ENCODE measurements at places on chromosomes 2 and 18. TPM values are rescaled to one million over a fixed set of nuclear protein-coding genes. Genes with fewer than 3 reads are reported as not detected.

DNA sequence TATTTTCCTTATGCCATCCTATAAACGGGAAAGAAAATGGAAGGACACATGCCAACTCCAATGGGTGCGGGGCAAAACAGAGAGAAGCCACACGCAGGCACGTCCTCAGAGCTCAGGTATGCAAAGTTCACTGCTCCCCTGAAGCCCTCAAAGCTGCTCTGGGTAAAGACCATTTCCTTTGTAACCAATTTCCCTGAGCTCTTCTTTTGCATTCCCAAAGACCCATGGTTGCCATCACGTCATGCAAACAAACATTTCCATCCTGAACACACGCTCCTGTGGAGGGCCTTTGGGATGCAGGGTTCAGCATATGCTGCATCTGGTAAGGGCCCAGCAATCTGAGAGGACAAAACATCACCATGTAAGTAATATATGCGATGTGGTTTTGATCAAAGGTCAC lies 69.4 kb downstream of the EMILIN2 start:
- DNase-seq = no peak

DNA sequence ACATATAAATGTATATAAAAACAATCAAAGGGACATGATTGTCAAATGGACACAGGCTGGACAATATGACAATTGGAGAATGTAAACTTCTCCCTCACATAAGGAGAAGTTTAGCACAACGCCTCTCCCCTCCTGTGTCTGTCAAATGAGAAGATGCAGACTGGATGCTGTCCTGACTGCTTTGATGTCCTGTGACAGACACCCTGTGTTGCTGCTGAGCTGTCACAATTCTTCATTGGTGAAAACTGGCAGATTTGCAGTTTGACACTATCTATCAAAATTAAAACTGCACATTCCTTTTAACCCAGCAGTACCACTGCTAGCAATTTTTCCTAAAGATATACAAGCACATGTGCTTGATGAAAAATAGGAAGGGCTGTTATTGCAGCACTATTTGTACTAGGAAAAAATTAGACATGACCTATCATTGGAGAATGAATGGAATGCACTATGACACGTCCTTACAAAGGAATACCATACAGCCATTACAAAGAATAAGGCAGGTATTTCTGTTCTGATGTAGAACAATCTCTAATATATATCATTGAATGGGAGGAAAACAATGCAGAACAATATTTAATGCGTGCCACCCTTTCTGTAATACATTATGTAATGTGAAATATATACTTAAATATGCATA lies 12.4 kb downstream of the DPYSL5 start:
- no peak for DNase-seq

DNA sequence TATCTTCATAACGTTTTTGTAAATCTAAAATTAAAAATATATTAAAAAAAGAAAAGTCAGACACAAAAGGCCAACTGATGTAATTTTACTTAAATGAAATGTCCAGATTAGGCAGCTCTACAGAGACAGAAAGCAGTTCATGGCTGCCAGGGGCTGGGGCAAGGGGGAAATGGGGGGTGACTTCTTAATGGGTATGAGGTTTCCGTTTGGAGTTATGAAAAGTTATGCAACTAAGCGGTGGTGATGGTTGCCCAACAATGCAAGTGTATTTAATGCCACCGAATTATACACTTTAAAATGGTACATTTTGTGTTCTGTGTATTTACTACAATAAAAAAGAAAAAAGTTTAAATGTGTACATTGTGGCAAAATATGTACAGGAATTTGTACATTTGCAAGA lies 70.2 kb upstream of the TEX51 start:
- DNase-seq = no peak

- DNase-seq = no peak
These were observed 79.1 kb downstream of the TTC27 start for GRCh38 chr2:32706815-32707579.

DNA sequence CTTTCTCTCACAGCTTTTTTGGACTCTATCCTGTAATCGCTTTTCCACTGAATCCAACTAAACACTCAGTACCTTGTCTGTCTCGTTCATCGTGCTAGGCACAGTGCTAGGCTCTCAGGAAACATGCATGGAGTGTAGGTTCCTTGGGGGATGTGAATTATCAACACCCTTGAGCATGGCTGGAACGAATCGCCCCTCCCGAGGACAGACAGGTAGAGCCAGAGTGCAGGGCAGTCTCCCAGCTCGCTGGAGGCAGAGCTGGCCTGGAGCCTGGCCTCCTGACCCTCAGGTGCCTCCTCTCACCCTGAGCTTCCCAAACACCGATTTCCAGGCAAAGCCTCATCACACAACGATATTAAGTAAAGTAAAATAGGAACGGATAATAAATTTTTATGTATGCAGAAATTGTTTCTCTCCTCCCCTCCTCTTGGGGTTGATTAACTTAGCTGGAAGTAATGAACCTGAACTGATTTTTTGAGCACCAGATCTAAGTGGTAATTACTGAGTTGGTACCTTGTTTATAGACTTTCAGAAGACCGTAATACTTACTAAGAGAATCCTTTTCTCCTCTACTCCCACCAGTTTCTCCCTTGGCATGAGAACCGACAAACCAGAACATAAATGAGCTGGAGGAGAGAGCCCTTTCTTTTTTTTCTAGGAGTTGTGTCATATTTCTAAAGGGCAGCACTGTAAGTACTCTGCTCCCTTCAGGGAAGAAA lies 90.5 kb downstream of the MSH2 start:
- no peak for DNase-seq

HAAO gene
- 0.78 TPM for polyA plus RNA-seq

DNA sequence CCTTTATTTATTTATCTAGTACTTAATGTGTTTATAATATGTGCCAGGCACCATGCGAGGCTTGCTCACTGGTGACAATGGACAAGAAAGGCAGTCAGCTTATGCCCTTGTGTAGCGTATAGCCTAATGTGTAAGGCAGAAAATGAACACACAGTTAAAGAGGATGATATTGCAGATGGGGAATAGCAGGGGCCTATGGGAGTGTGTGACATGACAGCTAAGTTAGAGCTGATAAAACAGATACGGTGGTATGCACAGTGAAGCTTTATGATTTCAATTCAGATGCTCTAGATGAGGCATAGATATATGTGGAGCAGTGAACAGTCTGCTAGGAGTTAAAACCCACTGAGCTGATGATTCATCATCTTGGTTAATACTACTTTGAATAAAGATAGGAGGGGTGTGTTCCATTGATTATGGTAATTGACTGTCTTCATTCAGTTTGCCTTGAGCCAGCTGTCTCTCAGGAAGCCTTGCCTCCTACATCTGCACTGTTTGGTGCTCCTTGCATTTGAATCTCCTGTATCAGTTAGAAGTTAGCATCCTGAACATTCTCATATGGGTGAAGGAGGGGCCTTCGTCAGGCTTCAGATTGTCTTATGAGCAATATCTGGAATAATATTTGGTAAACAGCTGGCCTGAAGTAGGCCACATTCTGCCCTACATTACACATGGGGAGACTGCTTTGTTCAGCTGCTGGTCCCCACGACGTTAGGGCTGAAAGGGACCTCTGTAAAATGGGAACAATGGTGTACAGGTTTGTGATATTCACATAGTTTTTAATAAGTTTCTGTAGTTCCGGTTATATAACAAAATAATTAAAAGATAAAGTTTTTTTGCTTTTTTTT lies 13.2 kb downstream of the MAP4K4 start:
- DNase-seq = no peak

DNA sequence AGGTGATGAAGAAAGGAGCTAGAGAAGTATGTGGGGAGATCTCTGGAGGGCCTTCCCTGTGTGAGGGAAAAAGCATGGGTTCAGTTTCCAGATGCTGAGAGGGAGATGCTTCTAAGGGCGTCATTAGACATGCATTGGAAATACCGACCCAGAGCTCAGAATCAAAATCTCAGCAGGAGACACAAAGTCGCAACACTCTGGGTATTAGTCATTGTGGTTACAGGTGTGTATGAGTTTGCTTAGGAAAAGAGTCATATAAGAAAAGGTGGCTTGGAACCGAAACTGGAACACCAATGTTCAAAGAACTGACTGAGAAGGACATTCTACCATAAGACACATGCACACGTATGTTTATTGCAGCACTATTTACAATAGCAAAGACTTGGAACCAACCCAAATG lies 477.1 kb downstream of the FBXO15 start:
- no peak for DNase-seq

LANCL1 gene
- polyA plus RNA-seq = 8.8 TPM

SKOR2 gene
- not detected for polyA plus RNA-seq

DNA sequence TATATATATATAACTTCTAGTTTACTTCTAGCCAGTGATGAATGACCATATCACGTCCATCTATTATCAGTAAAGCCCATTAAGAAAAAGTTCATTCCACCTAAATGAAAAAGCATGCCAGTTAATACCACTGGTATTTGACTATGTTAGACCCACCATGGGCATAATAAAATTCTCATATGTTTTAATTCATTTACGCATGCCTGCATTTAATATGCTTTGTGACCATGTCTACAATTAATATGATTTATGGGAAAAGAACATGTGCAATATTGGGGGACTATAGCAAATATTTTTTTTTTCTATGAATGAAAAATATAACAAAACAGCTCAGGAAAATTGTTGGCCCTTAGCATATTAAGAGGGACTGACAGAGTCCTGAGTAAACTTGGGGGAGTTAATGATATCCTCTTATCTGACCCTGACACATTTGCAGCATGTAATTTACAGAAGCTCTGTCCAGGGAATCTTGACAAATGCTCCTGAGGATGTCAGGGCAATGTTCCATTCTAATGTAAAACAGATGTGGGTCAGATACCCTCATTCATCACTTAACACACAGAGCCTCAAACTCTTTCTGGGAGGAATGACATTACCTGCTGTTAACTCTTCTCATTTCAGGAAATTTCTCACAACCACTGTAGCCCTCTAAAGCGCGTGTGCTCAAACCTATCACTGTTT lies 90.6 kb downstream of the PAX3 start:
- no peak for DNase-seq

SULT1C2 gene
- not detected for polyA plus RNA-seq

HOXD12 gene
- not detected for polyA plus RNA-seq

- peak; percentile 54 for DNase-seq
These were observed 98.2 kb upstream of the DTNA start for GRCh38 chr18:34611904-34612303.

GPR55 gene
- 0.03 TPM for polyA plus RNA-seq

- DNase-seq = no peak
These were observed 71.2 kb upstream of the DOCK10 start for GRCh38 chr2:225113371-225114015.

MC2R gene
- polyA plus RNA-seq = not detected

GRCh38 chr2:144504218-144504641 lies 15.7 kb downstream of the ZEB2 start:
- no peak for DNase-seq

- DNase-seq = peak; percentile 74
These were observed 4.0 kb downstream of the ID2 start for GRCh38 chr2:8685697-8686358.

RTP5 gene
- polyA plus RNA-seq = not detected

Data from psoas muscle (tissue), 8 donors.